ENCODE measurements at places on chromosomes 1 and 21.

DNA sequence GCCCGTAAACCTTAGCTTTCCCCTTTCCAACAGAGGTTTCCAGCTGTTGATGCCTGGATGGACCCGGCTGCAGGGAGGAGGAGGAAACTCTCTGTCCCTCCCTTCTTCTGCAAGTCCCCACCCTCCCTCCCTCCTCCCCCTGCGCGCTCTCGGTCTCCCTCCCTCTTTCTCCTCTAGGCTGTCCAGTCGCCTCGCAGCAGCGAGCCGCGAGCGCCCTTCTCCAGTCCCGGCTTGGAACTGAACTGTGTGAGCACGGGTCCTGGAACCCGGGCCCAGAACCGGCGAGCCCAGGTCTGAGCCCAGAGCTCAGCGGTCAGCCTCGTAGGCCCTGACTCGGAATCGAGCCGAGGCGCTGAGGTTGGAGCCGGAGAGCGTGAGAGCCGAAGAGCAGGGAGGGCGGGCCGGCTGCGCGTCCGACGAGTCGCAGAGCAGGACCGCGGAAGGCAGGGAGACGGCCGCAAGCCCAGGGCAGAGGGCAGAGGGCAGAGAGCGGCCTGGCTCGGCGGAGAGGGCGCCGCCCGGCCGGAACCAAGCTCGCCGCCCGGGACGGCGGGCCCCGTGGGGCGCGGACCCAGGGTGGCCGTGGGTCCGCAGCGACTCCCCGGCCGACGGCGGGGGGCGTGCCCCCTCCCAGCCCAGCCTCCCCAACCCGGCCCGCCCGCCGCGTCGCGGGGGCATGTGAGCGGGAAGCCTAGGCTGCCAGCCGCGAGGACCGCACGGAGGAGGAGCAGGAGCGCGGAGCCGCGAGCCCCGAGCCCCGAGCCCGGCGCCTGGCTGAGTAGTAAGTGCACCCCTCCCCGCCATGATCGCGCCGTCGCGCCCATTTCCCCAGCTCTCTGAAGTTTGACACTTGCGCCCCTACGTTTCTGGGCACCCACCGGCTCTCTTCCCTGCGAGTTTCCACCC lies at the start of gene SOX13:
TSS of gene SOX13 (plus strand) at position 185 of the 906 bp plus-strand sequence. CDS start 39,801 bp downstream, outside the sequence.
- peak; percentile 93 for DNase-seq

GRCh38 chr1:159802111-159802510 lies at the start of gene FCRL6:
FCRL6 (plus strand) TSS chr1:159802360; CDS start chr1:159802425, 65 bp downstream.
- DNase-seq, result no peak

GRCh38 chr1:2165646-2166045 lies 28.9 kb downstream of the FAAP20 start:
- no peak for DNase-seq

DNA sequence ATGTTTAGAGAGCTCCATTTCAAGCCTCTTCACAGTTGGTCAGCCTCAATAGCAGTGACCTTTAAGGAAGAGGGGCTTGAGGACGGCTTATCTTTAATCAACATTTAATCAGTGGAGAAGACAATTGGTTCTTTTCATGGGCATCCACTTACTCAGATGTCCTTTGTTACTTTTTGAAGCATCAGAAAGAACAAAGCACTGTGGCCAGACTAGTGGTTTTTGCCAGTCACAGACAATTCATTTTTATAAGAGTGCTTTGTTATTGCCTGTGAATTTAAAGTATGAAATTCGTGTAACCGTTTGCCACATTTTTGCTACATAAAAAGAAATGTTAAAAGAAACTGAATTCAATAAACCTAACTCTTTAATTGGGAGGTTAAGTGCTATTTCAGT lies 222.8 kb downstream of the TPR start:
- no peak for DNase-seq

DNA sequence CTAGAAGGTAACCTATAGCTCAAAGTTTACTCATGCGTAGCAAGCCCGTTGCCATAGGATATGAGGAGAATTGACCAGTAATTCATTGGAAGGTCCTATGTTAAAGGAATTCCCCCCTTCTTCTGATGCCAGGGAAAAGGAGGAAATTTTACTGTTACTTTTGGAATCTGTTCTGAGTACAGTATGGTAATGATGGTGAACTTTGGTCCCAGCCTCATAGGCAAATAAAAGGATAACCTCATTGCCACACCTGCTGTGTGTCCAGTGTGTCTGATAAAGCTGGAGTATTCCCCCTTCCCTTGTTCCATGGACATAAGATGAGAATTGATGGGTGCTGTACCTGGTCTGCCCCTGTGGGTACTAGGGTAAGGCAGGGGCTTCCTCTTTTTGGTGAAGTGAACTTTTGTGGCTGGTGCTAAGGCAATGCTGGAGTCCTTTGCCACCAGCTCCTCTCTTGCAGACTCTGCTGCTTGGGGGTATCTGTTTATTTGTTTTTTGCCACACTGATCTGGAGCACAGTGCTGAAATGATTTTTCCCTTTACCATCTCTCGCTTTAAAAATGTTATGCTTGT lies 22.2 kb downstream of the MPZ start:
- no peak for DNase-seq

DNA sequence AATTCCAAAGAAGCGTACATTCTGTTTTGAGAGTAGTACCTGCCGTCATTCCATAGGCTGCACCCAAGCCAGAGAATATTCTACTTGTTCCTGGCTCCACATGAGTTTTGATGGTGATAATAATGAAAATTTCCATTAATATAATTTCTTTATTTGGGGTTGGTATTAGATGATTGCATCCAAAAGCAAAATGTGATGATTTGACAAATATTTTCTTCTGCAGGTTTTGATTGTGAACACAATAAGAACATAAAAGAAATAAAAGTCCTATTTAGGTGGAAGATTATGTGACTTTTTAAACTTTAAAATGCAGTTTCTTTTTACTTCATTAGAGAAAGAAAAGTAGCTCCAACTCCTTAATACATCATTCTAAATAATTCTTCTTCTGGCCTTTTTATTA lies 284.8 kb upstream of the FMN2 start:
- no peak for DNase-seq

- no peak for DNase-seq
Measured at GRCh38 chr1:92326681-92327080, 27.8 kb downstream of the RPAP2 start.

- DNase-seq, result peak; percentile 19
Measured at GRCh38 chr1:150765296-150765976, at the start of gene CTSS. CTSS (minus strand) TSS chr1:150765778; CDS start chr1:150764763, 1,015 bp downstream.

DNA sequence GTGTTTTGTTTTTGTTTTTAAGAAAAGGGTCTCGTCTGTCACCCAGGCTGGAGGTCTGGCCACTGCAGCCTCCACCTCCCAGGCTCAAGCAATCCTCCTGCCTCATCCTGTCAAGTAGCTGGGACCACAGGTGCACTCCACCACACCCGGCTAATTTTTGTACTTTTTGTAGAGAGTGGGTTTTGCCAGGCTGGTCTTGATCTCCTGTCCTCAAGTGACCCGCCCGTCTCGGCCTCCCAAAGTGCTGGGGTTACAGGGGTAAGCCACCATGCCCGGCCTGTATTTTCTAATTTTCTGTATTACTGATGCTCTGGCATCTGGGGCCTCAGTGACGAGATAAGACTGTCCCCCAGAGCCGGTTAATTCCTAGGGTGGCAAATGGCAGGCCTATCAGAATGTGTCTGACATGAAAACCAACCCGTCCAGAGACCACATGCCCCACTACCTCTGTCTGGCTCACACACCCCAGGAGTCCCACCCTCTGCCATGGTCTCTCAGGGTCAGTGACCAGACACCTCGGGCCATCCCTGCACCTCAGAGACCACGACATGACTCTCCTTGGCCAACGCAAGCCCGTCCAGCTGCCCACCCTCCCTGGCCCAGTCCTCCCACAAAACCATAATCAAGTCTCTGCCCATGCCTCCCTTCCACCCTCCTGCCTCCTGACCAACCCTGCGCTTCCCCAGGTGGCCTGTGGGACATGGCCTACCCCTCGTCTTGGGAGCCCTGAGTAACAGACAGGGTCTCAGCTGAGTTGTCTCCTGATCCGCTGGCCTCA lies 12.5 kb downstream of the NPHP4 start:
- DNase-seq, result no peak

Measured in fibroblast of villous mesenchyme (primary cell).